ENCODE measurements at places on chromosomes 2 and 18. TPM values are rescaled to one million over a fixed set of nuclear protein-coding genes. Genes with fewer than 3 reads are reported as not detected.

DNA sequence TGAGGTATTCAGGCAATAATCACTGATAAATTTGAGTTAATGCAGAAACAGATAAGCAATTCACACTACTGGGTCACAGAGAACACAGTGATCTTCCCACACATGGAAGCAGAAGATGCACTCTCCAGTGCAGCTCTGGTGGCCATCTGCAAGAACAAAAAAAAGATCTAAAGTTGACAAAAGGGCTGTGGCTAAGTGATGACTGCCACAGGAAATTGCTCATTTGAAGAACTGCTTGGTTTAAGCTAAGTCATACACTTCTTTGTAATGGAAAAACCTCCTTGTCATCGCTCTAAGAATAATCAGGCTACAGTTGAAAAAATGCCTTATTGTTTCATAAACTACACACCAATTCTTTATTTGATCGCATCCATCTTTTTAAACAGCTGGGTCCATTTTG, 115.1 kb downstream of the DTNB start:
- DNase-seq: no peak

GRCh38 chr2:72028996-72029395, 118.7 kb downstream of the CYP26B1 start:
- DNase-seq: peak; percentile 29

PLCL1 gene
- 2.9 TPM for total RNA-seq

SERPINB11 gene
- not detected for total RNA-seq

DNA sequence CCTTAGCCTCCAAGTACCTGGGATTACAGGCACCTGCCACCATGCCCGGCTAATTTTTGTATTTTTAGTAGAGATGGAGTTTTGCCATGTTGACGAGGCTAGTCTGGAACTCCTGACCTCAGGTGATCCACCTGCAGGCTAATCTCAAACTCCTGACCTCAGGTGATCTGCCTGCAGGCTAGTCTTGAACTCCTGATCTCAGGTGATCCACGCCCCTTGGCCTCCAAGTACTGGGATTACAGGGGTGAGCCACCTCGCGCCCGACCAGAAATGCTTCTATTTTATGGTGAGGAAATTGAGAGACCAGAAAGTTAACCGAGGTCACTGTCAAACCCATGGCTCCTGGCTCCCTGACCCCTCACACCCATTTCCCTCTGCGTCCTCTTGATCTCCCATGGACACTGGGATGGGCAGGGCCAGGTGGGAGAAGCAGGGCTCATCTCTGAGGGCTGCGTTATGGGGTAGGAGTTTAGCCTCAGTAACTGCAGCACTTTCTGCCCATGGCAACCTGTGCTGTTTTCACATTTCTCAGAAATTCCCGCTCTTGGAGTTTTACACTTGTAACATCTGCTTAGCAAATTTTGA, 210.0 kb downstream of the AGAP1 start:
- no peak for DNase-seq

GRCh38 chr2:232883116-232883721, 13.2 kb downstream of the SNORC start:
- DNase-seq: no peak

C2orf66 gene
- total RNA-seq: 1.0 TPM

CASP10 gene
- 16.6 TPM for total RNA-seq

DNA sequence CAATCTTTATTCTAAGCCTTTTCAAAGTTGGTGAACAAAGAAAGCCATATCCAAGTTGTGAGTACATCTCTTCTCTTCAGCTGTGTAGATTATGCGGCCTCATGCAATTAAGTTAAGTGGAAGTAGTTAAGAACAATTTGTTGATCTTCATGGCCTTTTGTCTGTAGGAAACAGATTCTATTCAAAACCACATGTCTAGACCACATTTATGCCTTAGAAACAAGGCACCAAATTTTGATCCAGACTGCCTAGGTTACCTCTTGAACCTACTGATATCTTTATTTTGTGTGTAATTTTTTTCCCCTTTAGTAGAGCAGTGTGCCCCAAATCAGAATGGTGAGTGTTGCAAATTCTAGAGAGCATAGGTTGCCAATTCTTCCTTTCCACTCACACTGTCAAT, 101.6 kb upstream of the CERS6 start:
- DNase-seq: no peak

SLC9A4 gene
- total RNA-seq: 23.5 TPM

EMILIN1 gene
- 65.8 TPM for total RNA-seq

- DNase-seq: no peak
Observed at GRCh38 chr2:71882236-71882946, 265.3 kb downstream of the CYP26B1 start.

DNA sequence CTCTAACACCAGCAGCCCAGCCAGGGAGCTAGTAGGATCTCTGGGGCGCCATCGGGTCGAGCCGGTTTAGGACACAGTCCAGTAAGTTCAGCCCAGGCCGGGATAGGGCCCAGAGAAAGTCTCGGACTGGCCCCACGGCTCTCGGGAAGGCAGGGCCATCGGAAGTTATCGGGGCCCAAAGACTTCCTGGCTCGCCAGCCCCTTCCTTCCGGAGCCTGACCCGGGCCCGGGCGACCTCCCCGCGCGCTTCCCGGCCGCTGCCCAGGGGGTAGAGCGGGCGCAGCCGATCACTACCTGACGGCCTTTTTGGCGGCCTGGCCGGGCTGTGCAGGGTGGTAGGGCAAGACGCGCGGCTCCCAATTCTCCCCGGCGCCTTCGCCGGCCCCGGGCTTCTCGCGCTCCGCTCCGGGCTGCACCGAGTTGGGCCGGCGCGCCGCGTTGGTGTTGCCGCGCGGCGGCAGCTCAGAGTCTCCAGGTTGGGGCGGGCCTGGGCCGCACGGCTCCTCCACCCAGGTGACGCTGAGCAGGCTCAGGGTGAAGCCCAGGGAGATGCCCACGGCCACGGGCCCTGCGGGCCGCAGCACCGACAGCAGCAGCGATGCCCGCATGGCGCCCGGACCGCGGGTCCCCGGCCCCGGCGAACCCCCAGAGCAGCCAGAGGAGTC, 546 bp downstream of the CHPF start:
- peak; percentile 58 for DNase-seq

GATA6 gene
- 12.6 TPM for total RNA-seq

DNA sequence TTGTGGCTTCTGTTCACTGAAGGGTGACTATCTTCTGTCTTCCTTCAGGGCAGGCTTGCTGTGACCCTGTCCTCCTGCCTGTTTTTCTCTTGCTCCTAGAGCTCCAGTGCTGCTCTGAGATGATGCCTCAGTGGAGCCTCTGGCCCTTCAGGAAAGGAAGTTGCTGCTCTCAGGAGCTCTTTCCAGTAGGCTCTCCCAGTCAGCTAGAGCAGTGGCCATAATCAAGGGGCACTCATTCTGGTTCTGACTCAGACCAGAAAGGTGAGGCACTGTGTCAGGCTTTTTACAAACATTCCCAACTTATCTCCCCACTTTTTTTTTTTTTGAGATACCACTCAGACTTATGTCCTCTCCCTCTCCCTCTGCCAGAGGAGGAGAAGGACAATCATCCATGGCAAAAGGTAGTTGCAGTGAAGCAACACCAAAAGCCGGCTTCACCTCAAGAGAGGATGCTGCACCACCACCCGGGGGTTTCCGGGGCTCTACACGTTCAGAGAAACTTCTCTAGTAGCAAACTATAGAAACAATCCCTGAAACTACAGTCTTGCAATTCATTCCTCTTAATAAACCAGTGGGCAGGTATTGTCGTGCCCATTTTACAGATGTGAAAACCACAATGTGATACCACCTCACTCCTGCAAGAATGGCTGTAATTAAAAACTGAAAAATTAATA, 115.4 kb downstream of the ACTR3 start:
- DNase-seq: no peak

LYG2 gene
- total RNA-seq: not detected

DNA sequence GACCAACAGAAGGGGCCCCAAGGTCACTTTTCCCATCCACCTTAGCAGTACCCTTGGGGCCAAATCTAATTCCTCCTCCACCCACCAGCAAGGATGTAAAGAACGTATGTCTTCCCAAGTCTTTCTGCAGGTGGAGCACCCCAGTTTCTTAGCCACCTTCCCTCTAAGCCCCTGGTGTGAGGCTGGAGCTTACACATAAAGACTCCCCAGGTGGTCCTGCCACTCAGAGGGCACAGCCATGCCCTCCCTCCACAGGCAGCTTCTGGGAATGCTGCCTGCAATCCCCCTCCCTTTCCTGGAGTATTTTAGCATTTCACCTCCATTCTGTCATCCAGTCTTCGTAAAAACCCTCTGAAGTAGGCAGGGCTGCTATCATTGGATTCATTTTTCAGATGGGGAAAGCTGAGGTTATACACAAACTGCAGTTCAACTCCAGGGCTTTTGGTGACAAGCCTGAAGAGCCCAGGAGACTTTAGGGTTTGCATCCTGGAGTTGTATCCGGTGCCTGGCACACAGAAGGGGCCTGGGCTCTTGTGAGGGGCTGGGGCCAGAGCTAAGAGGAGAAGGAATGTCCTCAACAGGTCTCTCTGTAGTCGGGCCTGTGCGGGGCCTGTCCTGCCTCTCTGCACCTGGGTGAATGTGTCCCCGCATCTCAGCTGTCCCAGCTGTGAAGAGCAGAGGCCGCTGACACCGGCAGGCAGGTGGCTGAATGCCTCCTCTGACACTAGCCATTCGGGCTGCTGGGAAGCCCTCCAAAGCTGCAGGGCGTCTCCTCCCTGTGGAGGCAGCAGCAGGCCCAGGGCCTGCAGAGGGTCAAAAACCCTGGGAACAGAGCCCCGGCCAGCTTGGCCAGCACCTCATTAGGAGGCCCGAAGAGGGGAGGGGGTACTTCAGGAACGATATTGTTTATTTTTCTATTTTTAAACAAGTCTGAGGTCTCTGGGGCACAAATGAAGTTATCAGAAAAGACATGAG, 27.6 kb downstream of the CIB4 start:
- DNase-seq: peak; percentile 43

DNA sequence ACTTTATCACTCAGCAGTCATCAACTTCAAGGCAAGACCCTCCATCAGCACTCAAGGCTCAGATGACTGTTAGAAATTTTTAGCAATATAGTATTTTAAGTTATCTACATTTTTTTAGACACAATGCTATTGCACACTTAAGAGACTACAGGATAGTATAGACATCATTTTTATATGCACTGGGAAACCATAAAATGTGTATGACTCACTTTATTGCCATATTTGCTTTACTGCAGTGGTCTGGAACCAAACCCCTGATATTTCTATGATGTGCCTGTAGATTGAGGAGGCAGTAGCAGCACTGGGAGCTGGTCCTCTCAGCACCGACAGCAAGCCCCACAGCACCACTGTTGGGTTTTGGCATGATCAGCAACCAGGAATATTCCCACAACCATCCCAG, 264.8 kb upstream of the HNRNPA3 start:
- DNase-seq: no peak

HOXD9 gene
- total RNA-seq: 19.8 TPM

DNA sequence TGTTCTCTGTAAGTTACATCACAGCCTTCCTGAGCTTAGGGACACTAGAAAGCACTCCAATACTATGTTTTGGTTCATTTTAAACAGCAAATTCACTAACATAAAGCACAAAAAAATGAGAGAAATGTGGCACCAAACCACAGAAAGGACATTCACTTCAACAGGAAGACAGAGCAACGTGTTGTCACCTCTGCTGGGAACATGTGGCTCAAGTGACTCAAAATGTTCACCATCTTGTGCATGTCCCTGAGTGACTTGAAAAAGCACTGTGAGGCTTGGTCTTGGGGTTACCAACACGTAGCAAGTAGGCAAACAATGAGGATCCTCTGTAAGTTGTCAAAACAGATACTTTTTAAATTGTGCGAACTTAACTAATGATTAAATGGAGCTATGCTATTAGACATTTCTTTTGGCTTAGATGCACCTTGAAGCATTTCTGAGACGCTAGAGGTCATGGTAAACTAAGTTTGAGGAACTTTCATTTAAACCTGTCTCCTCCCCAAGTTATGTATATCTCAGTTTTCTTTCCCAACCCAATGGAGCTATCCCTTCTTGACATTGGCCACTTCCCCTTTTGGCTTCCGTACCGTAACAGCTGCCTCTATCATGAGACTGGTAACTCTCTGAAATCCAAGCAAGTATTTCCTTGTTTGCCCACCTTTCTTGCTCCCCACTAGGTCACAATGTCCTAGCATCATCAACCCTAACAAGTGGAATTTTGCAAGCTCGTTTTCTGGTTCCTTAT, 14.0 kb upstream of the ST6GAL2 start:
- no peak for DNase-seq

DNA sequence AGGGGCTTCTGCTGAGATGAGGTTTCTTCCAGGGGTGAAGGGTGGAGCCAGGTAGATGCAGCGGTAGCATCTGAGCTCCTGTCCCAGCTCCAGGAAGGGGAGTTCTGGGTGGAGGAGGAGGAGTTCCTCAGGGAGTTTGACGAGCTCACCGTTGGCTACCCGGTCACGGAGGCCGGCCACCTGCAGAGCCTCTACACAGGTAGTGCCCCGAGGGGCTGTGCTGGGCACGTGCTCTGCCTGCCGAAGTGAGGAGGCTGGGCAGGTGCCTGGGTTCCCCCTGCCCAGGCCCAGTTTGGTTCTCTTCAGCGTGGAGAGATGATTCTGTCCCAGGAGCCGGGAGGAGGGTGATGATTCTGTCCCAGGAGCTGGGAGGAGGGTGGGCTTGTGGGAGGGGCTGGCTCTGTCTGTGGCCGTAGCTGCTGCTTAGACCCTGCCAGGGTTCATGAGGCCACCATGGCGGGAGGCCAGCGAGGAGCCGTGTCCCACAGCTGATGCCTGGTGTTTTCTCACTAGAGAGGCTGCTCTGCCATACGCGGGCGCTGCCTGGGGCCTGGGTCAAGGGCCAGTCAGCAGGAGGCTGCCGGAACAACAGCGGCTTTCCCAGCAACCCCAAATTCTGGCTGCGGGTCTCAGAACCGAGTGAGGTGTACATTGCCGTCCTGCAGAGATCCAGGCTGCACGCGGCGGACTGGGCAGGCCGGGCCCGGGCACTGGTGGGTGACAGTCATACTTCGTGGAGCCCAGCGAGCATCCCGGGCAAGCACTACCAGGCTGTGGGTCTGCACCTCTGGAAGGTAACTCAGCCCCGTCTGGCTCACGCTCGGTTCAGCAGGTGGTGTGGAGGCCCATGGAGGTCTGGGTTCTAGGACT, 8.2 kb downstream of the CAPN10 start:
- DNase-seq: no peak

REG1B gene
- not detected for total RNA-seq

ATP6V1B1 gene
- 2.4 TPM for total RNA-seq

- no peak for DNase-seq
Observed at GRCh38 chr2:10228611-10229365, 73.9 kb upstream of the HPCAL1 start.

CD8B gene
- total RNA-seq: 3.5 TPM

DNA sequence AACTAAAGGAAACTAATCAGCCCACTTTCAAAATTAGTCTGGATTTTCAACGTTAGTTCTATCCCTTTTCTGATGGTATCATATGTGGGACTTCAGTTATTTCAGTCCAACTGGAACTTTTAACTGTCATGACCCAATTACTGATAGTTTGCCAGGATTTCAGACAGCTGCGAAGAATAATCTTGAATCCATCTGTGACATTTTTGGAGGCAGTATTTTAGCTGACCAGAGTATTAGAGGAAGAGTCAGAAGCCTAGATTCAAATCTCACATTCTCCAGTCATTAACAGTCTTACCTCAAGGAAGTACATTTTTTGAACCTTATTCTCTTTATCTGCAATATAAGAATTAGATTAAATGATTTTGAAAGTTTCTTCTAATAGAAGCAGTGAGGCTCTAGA, 81.3 kb downstream of the PTRHD1 start:
- DNase-seq: no peak
